CD4-positive, CD25-positive, alpha-beta regulatory T cell (primary cell): ENCODE measurements at places on chromosomes 16 and 17.

- no peak overlapping the region for H3K27ac ChIP-seq
- H3K4me3 ChIP-seq = no peak overlapping the region
- no peaks in the 10 kb centered on the region for H3K4me1 ChIP-seq
- H3K27me3 ChIP-seq = no peaks in the 10 kb centered on the region
These were observed 4.8 kb downstream of the EMP2 start for GRCh38 chr16:10575506-10576130.

DNA sequence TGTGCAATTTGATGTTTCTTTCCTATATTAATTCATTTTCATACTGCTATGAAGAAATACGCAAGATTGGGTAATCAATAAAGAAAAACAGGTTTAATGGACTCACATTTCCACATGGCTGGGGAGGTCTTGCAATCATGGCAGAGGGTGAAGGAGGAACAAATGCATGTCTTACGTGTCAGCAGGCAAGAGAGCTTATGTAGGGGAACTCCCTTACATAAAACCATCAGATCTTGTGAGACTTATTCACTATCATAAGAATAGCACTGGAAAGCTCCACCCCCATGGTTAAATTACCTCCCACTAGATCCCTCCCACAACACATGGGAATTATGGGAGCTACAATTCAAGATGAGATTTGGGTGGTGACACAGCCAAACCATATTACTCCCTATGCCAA lies 418.9 kb upstream of the MAF start:
- no peaks in the 10 kb centered on the region for H3K4me1 ChIP-seq
- H3K27ac ChIP-seq = no peak overlapping the region
- H3K4me3 ChIP-seq = no peak overlapping the region
- H3K27me3 ChIP-seq = no peaks in the 10 kb centered on the region

DNA sequence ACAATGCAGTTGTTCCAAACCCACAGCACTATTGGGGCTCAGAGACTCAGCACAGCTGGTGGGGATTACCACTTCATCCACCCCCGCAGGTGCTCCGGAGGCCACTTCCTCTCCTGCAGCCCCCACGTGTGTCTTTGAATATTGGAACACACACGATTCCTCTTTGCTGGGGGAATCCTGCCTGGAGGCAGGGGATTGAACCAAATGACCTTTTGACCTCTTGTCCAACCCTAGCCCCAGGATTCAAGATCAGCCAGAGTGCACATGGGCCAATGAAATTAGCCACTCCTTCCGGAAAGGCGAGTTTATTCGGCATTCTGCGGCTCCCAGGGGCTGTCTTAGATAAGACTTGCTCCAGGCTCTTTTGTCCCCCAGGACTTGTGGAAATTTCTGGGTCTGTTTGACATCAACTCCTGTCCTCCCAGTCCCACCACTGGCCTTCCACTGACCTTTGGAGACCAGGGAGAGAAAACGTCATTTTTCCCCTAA lies 350.2 kb downstream of the FOXL1 start:
- H3K4me1 ChIP-seq = no peaks in the 10 kb centered on the region
- H3K27ac ChIP-seq = no peak overlapping the region
- no peaks in the 10 kb centered on the region for H3K36me3 ChIP-seq

DNA sequence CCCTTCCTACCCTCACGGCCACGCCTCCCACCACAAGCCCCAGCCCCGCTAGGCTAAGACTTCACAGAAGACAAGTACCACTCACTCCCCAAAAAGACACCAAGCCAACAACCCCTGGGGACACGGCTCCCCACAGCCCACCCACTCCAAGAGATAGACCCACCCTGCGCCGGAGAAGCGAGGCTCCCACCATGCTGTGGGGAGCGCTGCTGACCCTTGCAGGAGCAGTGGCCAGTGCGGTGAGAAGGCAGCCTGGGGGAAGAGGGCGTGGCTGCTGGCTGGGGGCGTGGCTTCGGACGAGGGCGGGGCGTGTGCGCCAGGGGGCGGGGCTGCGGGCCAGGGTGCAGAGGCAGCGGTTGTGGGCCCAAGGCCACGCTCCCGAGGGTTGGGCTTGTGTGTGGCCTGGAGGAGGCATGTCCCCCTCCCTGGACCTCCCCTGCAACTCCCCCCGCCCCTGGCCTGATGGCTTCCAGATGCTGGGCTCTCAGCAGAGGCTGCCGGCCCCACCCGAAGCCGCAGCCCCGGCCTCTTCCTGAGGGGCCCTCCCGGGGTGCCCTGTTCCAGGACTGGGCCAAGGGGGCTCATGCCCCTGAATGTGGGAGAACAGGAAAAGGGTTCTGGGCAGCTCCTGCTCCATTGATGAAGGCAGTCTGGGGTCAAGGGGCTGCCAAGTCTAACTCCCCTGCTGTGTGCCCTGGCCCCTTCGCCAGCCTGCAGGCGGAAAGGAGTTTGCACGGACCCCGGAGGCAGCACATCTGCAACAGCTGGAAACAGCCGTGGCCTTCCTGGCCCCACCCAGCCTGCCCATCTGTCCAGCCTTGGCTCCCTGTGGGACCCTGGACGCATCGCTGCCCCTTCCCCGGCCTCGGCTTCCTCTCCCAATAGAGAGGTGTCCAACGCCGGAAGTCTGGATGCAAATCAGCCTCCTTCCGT lies 9.1 kb downstream of the TFAP4 start:
- H3K27me3 ChIP-seq = no peaks in the 10 kb centered on the region
- H3K4me3 ChIP-seq = no peak overlapping the region

- no peak for DNase-seq
- no peaks in the 10 kb centered on the region for H3K4me1 ChIP-seq
- H3K4me3 ChIP-seq = no peak overlapping the region
- H3K36me3 ChIP-seq = peaks cover 38% of the 10 kb centered on the region
These were observed 16.0 kb downstream of the NDUFAF8 start for GRCh38 chr17:81254955-81255717.

DNA sequence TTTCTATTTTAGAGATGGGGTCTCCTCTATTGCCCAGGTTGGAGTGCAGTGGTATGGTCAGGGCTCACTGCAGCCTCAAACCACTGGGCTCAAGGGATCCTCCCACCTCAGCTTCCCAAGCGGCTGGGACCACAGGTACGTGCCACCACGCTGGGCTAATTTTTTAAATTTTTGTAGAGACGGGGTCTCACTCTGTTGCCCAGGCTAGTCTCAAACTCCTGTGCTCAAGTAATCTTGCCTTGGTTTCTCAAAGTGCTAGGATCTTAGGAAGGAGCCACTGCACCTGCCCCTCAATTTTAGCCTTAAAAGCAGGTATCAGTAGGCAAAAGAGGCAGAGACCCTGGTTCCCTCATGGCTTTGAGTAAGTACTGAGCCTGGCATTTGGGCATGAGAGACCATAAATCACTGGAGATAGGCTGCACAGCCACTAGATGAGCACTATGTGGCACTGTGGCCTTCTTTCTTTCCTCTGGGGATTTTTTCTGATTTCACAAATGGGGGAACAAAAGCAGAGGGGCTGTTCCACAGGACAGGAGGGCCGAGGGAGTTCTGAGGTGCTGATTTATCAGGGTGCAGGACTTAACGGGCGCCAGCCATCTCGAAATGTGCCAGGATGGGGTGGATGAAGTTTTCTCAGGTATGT lies 82.2 kb downstream of the PLXDC1 start:
- no peaks in the 10 kb centered on the region for H3K36me3 ChIP-seq
- H3K27me3 ChIP-seq = no peaks in the 10 kb centered on the region
- H3K27ac ChIP-seq = no peak overlapping the region
- DNase-seq = peak; percentile 50
- H3K4me1 ChIP-seq = no peaks in the 10 kb centered on the region

DNA sequence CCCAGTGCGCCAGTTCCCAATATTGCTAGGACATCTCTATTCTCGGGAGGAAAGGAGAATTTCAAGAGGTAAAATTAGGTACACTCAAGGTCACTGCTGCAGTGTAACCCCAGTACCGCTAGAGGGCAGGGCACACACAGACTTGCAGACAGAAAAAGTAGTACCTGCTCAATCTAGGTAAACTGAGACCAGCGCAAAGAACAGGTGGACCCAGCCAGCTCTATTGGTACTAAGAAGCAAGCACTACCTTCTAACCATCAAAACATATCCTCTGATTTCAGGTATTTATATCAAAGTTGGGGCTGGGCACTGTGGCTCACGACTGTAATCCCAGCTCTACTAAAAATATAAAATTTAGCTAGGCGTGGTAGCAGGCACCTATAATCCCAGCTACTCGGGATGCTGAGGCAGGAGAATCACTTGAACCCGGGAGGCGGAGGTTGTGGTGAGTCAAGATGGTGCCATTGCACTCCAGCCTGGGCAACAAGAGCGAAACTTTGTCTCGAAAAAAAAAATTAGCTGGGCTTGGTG lies 3.6 kb upstream of the WDR81 start:
- H3K27ac ChIP-seq = no peak overlapping the region
- H3K4me1 ChIP-seq = peaks cover 50% of the 10 kb centered on the region
- no peaks in the 10 kb centered on the region for H3K27me3 ChIP-seq
- no peak overlapping the region for H3K4me3 ChIP-seq
